H7 (cell line): ENCODE measurements at places on chromosomes 7 and 10.
A peak's percentile ranks its signal among the peaks of the same experiment; 100 is the strongest.

GRCh38 chr7:15780271-15780670 is 93.8 kb upstream of the MEOX2 start:
- DNase-seq: no peak

DNA sequence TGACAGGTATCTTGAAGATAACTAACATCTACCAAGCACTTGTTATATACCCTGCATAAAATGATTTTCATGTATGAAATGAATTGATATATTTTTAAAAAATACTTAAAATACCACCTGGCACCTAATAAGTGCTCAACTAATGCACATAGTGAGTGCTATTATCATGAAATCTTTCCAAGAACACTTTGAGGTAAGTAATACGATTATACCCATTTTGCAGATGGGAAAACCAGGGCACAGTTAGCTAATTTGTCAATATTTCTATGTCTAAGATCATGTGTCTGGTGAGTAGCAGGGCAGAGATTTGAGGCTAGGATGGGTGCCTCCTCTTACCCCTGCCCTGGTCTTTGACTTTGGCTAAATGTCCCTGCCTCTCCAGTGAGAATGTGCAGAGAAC is 6.1 kb downstream of the DMBT1 start:
- no peak for DNase-seq

DNA sequence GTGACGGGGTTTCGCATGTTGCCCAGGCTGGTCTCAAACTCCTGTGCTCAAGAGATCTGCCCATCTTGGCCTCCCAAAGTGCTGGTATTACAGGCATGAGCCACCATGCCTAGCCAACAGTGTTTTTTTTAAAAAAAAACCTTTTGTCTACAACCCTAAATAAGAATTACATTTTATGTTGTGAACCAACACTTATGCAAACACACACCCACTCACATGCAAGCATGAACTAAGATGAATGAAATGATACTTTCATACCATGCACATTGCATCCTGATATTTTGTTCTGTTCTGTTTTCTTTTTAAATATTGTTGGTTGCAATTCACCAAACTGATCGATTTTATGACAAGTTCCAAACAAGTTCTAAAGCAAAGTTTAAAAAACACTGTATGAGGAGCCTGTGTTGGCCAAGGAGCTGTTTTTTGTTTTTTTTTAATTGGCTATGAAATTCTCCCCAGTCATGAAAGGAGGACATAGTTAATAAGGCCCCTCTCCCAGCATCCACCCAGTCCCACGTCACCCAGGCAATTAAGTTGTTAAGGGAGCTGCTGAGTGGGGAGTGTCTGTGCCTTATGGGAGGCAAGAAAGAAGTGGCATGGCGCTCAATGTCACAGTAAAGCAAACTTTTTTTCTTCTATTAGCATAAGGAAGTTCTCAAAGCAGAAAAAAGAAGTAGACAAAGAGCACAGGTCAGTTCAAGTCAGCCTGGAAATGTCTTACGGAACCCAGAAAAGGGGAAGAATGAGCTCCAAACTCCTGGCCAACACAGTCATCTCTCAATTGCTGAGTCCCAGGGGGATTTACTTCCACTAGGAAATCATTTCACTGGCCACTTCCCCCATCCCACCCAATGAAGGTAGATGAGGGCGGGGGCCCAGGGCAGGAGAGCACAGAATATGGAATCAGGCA is 50.1 kb downstream of the NOD1 start:
- DNase-seq: peak; percentile 3

- no peak for DNase-seq
These were observed 7.6 kb upstream of the TMEM248 start for GRCh38 chr7:66913118-66914037.

DNA sequence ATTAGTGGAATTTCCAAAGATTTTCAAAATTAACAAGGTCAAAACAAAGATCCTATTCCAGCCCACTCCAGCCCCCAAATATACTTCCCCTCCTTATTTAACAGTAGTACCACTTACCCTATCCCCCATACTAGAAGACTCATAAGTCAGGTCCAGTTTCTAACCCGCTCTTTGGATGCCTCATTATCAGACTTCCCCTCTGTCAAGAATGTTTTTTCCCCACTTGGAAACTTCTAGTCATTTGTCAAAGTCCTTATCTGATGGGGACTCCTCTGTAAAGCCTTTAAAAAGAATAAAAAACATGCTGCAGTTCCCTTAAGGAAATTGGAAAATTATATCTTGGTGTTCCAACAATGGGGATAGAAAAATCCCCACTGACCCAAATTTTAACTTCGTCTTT is 70.1 kb downstream of the IMMP2L start:
- DNase-seq: no peak

DNA sequence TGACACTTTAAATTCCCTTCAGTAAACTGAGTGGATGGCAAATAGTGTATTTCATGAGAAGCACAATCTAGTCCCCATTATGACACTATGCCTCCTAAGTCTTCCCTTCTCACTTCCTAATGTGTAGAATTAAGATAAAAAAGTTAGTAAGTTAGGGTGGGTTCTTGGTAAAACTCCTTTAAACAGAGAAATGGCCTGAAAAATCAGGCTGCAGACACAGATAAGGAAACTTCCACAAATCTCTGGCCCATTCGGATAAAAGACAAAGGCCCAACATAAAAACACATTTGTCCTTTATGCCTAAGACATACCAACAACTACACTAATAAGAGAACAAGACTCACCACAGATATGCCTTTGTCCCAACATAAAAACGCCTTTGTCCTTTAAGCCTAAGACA is 21.5 kb downstream of the AKR1C8 start:
- DNase-seq: no peak
